NCI-H2171 treated with DMSO at 0.1 percent for 48 hours (cell line): ENCODE measurements at places on chromosomes 12 and 14.

DNA sequence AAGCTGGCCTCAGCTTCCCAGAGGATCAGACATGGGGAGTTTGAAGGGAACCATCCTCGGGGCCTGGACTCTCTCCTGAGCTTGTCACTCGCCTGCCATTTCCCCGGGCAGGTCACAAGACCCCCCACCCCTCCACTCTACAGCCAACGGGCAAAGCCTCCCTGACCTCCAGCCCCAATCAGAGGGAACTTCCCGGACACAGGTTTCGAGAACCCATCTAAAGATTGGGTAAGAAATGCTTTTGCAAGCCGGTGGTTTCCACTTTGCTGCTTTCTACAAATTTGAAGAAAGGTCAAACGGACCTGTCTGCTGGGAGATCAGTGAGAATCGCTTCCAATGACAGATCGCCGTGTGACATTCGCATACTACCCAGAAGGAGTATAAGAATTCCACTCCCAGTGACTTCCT is 89.6 kb downstream of the SCARB1 start:
- DNase-seq = no peak

- no peak for DNase-seq
Observed at GRCh38 chr14:87813211-87813610, 179.8 kb downstream of the GALC start.

- no peak for DNase-seq
Observed at GRCh38 chr12:47833591-47834012, 13.9 kb upstream of the HDAC7 start.

DNA sequence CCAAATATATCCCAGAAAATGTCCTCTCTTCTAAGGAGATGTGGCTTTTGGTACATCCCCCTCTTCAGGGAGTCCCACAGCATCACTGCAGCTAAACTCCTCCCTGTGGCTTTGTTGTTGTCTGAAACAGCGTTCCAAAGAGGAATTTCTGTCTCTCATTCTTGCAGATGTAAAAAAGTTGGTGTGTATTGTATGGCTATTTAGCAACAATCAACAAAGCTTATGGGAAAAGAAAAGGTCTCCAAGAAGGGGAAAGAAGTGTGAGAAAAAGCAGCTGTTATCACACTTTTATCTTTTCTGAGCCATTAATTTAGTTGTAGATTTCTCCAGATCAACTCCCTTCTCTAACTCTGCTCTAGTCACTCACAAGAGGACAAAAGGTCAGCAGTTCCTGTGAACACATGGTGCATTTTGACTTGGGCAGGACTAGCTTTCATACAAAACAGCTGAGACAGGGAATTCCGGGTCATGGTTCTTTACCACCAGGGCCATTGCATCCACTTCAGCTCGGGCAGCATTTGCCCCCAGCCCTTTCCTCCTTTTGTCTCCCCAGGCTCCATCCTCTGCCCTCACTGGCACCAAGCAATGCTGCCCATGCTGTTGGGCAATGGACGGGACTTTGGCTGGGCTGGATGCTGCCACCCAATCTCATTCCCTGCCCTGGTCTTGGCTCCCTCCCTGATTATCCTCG is 184.7 kb downstream of the TMX1 start:
- no peak for DNase-seq

- DNase-seq = peak; percentile 71
Observed at GRCh38 chr14:60723116-60723906, 840 bp downstream of the SIX4 start.

DNA sequence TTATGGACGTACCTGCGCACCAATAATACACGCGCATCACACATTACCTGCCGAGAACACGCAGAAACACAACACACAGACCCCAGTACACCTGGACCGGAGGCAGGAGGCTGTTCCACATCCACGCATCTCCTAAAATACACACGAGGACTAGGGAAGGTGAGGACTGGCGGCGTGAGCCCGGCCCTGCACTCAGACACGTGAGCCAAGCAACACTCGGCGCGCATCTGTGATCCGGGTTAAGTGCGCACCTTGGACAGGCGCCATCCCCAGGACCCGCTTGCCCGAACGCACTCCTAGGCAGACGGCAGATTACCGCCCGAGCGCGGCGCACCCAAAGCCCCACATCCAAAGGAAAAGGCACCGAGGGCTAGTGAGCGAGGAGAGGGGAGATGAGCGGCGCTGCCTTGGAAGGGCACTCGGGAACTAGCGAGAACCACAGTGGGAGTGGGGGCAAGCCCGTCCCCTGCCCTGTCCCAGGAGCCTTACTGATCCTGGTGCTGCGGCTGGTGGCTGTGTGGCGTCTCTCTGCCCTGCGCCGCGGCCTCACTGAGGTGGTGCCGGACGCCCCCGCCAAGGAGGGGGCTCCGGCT is 417 bp downstream of the GLS2 start:
- DNase-seq = peak; percentile 71
